ENCODE measurements at places on chromosomes 12 and 14. TPM values are rescaled to one million over a fixed set of nuclear protein-coding genes. Genes with fewer than 3 reads are reported as not detected.

Gene SIX4
- total RNA-seq, result 3.1 TPM

Gene CAPZA3
- not detected for total RNA-seq

Gene SLCO1B1
- not detected for total RNA-seq

Gene RFLNA
- total RNA-seq, result 7.7 TPM

Gene DNAH10
- 0.25 TPM for total RNA-seq

Gene KRT85
- total RNA-seq, result not detected

Gene PIK3C2G
- total RNA-seq, result not detected

Gene RNASE2
- not detected for total RNA-seq

Gene GLIPR1L1
- not detected for total RNA-seq

Gene RNASE3
- not detected for total RNA-seq

Gene CACNA2D4
- 1.4 TPM for total RNA-seq

Gene TCL1B
- total RNA-seq, result not detected

Gene IKBIP
- 48.9 TPM for total RNA-seq

Gene TMEM121
- total RNA-seq, result 7.1 TPM

Gene GDF11
- total RNA-seq, result 3.9 TPM

Gene ATL1
- total RNA-seq, result not detected

Data from MG63 (cell line).